Activated CD4-positive, CD25-positive, alpha-beta regulatory T cell treated with anti-CD3 and anti-CD28 coated beads, Interleukin-2, amount 50 U/mL, for 16 hours (primary cell): ENCODE measurements at places on chromosomes 13 and 19.

DNA sequence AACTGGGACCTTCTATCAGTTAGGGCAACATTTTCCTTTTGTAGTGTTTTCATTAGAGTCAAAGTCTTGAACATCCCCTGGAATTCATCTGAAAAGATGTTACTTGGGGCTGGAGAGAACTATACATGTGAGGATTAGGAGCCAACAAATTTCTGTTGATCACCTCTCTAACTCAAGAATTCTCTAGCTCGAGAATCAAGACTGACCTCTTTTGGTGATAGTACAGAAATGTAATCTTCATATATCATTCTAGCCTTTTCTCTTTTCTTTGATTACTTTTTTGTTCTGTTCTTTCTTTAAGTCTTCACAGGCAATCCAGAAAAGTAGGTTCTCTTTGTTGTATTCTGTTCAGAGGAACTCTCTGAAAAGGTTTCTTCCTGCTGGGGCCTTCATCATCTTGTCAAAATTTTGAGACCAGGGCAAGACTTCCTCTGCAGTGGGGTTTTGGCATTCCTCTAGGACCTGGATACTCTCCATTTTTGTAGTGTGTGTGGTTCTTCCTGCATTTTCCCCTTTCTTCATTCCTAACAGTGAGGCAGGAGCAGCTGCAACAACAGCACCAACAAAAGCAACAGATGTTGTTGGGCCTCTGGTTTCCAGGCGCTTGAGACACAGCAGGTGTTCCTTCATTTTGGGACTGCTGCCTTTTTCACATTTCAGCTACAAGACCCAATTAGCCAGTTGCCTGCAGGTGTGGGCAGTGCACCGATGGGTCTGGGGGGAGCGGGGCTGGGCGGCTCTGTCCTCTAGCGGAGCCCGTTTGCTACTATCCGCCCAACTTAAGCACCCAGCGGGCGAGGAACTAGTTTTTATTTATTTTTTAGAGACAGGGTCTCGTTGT lies 26.2 kb downstream of the ELF1 start:
- no peak for DNase-seq

DNA sequence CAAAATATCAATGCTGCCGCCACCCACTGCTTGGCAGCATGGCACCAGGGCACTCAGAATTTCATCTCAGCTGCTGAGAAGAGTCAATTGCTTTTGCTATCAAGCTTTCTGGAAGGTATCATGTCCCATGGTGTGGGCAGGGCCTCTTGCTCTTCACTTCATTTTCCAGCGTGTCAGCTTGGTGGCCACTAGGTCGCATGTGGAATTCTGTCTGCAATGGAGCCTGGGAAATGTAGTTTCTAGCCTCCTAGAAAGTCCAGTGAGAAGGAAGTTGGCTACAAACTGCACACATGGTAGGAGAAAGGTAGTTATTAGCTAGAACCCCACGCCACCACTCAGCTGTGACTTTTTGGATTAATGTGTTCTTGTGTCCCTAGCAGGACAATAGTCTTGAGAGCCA lies 105.3 kb downstream of the MYO16 start:
- no peak for DNase-seq

DNA sequence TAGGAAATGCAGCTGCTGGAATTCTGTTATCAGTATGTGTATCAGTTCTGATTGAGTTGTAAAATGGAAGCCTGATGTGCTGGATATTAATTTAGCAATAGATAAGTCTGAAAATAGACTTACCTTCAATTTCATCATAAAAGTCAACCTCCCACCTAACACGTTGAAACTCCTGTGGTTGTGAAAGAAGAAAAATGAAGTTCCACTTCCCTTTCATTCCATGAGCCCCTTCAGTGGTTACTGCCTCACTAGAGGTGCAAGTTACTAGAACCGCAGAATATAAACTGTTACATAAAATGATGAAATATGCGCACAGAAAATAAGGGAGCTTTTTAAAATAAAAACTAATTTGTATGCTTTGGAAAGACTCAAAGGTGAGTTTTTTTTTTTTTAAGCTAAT lies 249.2 kb downstream of the SHISA2 start:
- no peak for DNase-seq

- no peak for DNase-seq
Observed at GRCh38 chr13:113654591-113655345, 3.2 kb downstream of the ATP4B start.

DNA sequence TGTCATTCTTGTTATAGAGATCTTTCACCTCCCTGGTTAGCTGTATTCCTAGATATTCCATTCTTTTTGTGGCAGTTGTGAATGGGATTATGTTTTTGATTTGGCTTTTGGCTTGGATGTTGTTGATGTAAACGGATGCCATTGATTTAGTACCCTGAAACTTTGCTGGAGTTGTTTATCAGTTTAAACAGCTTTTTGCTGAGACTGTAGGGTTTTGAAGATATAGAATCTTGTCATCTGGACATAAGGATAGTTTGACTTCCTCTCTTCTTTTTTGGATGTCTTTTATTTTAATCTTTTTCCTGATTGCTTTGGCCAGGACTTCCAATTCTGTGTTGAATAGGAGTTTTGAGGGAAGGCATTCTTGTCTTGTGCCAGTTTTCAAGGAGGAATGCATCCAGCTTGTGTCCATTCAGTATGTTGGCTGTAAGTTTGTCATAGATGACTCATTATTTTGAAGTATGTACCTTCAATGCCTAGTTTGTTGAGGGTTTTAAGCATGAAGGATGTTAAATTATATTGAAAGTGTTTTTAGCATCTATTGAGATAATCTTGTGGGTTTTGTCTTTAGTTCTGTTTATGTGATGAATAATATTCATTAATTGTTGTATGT lies 16.8 kb downstream of the ZNF431 start:
- DNase-seq, result no peak

- no peak for DNase-seq
Observed at GRCh38 chr19:1259876-1260748, 9.0 kb upstream of the CIRBP start.

DNA sequence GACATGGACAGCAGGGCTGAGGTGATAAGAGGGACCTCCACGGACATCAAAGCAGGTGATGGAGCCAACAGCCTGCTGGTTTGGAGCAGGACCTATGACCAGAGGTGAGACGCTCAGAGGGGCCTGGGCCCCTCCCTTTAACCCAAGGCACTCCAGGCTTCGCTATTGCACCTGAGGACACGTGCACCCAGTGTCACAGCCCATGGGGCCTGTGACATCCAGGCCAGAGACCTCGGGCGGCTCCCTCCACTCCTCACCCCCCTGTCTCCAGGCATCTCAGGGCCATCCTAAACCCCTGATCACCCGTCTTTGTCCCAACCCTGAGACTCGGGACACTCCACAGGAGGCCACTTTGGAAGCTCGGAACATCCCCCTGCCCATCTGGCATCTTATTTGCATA lies 12.9 kb downstream of the ADGRE5 start:
- no peak for DNase-seq
